ENCODE measurements at places on chromosomes 6 and 20.

DNA sequence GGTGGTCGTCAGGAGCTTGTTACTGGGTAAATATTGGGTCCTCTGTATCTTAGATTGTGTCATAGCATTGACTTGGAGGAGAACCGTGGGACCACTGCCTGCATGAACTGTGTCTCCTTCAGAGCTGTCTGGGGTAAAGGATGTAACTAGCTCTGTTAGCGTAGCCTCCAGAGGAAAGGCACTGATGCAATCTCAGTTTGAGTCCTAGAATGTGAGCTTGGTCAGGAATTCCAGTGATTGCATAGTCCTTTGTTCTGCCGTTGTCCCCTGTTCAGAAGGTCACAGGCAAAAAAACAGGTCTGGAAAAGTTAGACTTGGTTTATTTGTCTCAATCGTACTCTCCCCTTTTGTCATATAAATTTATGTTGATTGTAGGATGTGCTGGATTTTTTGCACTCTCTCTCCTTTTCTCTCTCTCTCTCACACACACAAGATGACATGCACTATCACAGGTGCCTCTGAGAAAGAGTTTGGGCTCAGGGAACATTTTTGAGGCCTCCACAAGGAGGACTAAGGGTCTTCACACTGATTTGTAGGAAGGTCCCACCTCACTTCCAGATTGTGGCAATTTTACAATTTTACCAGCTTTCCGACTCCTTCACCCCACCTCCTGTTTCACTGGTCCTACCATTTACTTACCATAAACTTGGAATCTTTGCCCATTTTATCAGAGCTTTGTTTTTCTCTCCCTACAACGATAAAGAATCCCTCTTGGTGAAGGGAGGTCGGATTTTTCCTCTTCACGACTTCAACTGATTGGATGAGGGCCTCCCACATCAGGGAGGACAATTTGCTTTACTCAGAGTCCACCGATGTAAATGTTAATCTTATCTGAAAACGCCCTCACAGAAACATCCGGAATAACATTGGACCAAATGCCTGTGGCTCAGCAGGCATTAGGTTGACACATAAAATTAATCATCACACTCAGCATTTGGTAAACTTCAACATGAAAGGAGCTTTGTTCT, 7.0 kb upstream of the DACT2 start:
- DNase-seq, result peak; percentile 42

- no peak for DNase-seq
These were observed 442.6 kb upstream of the MARCKS start for GRCh38 chr6:113414511-113414910.

DNA sequence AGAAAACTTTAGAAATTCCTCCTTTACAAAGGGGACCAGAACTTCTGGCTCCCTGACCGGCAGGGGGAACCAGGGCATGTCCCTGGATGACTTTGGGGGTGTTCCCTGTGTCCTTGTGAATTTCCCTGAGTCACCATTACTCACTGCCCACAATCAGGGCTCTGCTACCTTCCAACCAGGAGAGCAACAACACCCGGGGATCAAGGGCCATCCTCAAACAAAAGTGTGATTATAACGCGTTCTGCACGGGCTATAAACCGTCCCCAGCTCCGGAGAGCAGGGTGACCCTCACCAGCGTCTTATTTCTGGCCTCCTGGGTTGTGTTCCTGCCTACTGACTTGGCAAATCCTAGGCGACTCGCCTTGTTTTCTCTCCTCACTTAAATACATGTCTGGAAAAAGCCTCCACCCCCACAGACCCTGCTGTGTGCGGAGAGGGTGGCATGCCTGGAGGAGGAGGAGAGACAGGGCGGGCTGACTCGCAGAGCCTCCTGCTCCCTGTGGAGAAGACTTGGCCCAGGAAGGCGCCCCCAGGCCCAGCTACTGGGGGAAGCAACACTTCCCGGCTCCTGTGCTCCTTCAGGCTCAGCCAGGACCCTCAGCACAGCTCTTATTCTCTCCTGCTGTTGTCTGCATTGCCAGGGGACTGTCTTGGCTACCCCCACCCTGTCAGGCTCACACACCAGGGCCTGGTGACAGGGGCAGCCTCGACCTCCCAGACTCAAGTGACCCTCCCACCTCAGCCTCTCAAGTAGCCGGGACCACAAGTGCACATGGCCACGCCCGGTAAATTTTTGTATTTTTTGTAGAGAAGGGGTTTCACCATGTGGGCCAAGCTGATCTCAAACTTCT, 54.1 kb downstream of the FGD2 start:
- peak; percentile 82 for DNase-seq

GRCh38 chr6:43786664-43787329, 16.8 kb downstream of the VEGFA start:
- DNase-seq, result no peak

GRCh38 chr20:50366270-50367103, 143.7 kb upstream of the PTPN1 start:
- no peak for DNase-seq

- DNase-seq, result no peak
These were observed 45.9 kb downstream of the INSM1 start for GRCh38 chr20:20413810-20414281.

GRCh38 chr6:33769248-33769821, 19.6 kb downstream of the LEMD2 start:
- DNase-seq, result no peak

- DNase-seq, result no peak
These were observed 170.0 kb upstream of the DTNBP1 start for GRCh38 chr6:15832841-15833240.

- DNase-seq, result no peak
These were observed 111.6 kb upstream of the MAN1A1 start for GRCh38 chr6:119461187-119461586.
